ENCODE measurements at places on chromosomes 12 and 14.
A peak's percentile ranks its signal among the peaks of the same experiment; 100 is the strongest.

- DNase-seq, result no peak
Observed at GRCh38 chr14:59262717-59263454, 74.4 kb downstream of the DAAM1 start.

GRCh38 chr14:46747001-46747652, 95.5 kb upstream of the RPL10L start:
- DNase-seq, result no peak

GRCh38 chr14:88518592-88519512, 36.0 kb downstream of the PTPN21 start:
- DNase-seq, result no peak

- DNase-seq, result peak; percentile 5
Observed at GRCh38 chr12:52208424-52209165, 16.8 kb upstream of the KRT80 start.

GRCh38 chr12:128365651-128366231, 98.8 kb downstream of the TMEM132C start:
- DNase-seq, result no peak

- DNase-seq, result no peak
Observed at GRCh38 chr12:7624478-7624877, 41.2 kb downstream of the APOBEC1 start.

DNA sequence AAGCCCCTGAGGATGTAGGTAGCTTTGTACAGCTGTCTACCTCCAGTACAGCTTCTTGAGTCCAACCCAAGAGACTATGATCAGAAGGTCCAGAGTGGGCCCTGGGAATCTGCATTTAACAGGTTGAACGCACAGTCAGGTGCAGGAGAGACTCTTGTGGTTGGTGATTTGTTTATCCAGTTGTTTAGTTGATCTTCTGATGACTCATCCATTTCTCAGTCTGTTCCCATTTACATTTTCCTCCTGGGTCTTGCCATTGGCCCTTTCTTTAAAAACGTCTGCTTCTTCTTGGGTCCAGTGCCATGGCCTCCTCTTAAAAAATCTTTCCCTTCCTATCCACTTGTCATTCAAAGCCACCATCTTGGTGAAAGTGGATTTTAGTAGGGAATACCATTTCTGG, 734.2 kb downstream of the MED13L start:
- no peak for DNase-seq

DNA sequence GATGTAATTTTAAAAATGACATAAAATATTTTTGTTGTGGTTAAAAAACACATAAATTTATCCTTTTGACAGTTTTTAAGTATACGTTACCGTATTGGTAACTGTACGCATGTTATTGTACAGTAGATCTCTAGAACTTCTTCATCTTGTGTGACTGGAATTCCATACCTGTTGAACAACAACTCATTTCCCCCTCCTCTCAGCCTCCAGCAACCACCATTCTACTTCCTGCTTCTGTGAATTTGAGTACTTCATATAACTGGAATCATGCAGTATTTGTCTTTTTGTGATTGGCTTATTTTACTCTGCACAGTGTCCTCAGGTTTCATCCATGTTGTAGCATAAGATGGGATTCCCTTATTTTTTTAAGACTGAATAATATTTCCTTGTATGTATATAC, 113.6 kb upstream of the ATF1 start:
- no peak for DNase-seq

Measured in ascending aorta (tissue), 2 donors.